ENCODE measurements at places on chromosomes 1 and 21.

GRCh38 chr1:206725109-206725963 is 40.6 kb downstream of the MAPKAPK2 start:
- no peak for DNase-seq

GRCh38 chr1:101448018-101448417 is 211.2 kb downstream of the S1PR1 start:
- no peak for DNase-seq

GRCh38 chr1:26029864-26030481 is 8.4 kb downstream of the EXTL1 start:
- DNase-seq = no peak

GRCh38 chr1:72018562-72018961 is 263.8 kb downstream of the NEGR1 start:
- no peak for DNase-seq

DNA sequence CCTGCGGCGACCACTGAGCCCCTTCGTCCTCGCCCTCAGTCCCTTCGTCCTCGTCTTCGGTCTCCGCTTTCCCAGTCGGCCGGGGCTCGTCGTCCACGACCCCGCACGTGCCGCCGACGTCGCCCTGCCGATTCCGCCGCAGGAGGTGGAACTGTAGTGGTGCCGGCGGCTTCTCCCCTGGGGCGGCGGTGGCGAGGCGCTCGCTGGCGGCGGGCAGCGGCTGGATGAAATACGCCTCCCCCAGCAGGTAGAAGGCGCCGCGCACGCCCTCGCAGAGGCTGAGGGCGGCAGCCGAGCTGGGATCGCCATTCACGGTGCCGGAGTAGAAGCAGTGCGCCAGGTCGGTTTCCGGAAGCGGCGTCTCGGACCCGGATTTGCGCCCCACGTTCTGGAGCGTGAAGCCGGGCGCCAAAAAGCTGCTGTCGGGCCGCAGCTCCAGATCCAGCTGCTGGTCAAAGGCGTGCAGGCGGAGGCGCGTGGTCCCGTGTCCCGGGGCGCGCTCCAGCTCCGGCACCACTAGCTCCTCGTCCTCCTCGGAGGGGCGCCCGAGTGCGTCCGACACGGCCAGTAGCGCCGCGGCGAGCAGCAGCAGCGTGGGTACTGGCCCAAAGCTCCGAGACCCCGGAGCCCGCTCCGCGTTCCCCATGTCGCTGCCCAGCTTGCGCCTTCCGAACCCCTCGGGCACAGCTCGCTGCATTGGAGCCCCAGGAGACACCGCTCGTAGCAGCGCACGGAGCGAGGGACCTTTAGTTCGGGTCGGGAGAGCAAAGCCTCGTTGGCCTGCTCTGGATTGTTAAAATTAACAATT is 747 bp downstream of the ADAMTS1 start:
- DNase-seq = no peak

- DNase-seq = no peak
Observed at GRCh38 chr1:107541412-107541811, 400.6 kb downstream of the NTNG1 start.

DNA sequence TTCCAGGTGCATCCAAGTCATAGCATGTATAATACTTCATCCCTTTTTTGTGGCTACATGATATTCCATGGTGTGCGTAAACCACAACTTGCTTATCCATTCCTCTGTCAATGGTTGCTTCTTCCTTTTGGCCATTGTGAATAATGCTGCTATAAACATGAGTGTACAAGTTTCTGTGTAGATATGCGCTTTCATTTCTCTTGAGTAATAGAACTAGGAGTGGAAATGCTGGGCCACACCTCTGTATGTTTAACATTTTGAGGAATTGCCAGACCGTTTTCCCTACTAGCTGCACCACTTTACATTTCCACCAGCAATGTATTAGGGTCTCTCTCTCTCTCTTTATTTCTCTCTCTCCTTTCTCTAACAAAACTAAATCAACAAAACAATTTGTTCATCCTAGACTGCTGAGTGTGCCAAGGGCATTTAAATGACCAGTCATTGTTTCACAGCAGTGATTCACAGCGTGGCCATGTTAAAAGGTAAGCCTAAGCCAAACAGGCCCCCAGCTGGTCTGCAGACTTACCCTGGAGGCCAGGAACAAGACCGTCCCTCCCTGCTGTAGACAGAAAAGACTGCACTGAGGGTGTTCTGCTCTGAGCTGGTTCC is 53.2 kb upstream of the LYST start:
- DNase-seq = no peak

GRCh38 chr1:64923294-64923718 is 43.0 kb downstream of the JAK1 start:
- no peak for DNase-seq

DNA sequence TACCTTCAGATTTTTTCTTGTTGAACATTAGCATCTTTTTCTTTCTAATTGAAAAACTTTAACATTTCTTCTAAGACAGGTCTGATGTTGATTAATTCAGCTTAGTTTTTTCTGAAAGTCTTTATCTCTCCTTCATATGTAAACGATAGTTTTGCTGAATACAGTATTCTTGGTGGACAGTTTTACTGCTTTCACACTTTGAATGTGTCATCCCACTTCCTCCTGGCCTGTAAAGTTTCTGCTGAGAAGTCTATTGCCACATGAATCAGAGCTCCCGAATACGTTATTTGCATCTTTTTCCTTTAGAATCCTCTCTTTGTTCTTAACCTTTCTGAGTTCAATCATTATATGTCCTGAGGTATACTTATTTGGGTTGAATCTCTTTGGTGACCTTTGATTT is 344.2 kb downstream of the OLFM3 start:
- DNase-seq = no peak

All from stimulated activated CD4-positive, alpha-beta T cell treated with anti-CD3 and anti-CD28 coated beads, Interleukin-15, amount 100 ng/mL, for 1 hour (primary cell).